ENCODE measurements at places on chromosomes 7 and 10. TPM values are rescaled to one million over a fixed set of nuclear protein-coding genes. Genes with fewer than 3 reads are reported as not detected.

The MRC1 gene
- not detected for total RNA-seq

The PRR15 gene
- not detected for total RNA-seq

The DRGX gene
- not detected for total RNA-seq

The IMPDH1 gene
- total RNA-seq = 45.3 TPM

The EPHB4 gene
- 36.4 TPM for total RNA-seq

The ABCB4 gene
- not detected for total RNA-seq

The OR9A2 gene
- not detected for total RNA-seq

The MSS51 gene
- 1.1 TPM for total RNA-seq

The ZP3 gene
- total RNA-seq = 0.83 TPM

DNA sequence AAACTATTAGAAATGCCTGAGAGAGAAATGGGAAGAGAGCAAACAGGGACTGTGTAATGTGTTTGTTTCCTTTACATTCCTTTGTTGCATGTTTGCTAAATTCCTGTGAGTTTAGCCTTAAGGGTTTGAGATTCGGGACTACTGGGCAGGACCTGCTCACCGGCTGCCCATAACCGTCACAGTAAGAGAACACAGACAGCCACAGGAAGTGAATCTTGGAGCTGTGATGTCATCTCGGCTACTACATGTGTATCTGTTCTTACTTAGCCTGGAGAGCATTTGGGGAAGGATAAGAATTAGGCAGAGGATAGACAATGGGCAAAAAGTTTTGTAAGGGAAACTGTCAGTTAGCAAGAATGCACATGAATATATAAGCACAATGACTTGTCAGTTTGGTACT, 485.1 kb upstream of the KLF6 start:
- peak; percentile 92 for DNase-seq

GRCh38 chr7:105745681-105746330, 130.6 kb downstream of the ATXN7L1 start:
- DNase-seq = no peak

DNA sequence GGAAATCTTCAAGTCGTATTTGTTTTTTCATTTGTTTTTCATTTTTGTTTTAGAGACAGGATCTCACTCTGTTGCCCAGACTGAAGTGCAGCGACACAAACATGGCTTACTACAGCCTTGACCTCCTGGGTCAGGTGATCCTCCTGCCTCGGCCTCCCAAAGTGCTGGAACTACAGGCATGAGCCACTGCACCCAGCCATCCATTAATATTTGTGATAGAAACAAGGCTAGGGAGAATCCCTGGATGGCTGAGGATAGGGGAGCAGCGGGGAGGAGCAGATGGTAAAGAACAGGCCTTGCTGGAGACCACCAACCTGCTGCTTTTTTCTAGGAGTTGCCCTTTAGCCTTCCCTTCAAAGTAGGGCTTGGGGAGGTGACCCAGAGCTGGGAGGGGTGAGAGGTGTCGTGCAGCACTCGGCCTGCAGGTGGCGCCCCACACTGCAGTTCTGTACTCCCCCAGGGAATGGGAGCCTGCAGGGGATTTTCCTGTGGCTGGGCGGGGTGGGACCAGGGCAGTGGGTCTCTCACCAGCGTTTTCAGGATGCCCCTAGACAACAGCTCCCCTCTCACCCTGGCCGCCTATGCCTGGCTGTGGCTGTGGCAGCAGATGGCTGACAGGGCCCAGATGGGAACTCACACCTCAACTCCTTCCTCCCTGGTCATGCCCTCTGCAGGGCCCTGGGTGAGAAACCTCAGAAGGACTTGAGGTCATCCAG, 12.6 kb upstream of the CDH23 start:
- peak; percentile 21 for DNase-seq

DNA sequence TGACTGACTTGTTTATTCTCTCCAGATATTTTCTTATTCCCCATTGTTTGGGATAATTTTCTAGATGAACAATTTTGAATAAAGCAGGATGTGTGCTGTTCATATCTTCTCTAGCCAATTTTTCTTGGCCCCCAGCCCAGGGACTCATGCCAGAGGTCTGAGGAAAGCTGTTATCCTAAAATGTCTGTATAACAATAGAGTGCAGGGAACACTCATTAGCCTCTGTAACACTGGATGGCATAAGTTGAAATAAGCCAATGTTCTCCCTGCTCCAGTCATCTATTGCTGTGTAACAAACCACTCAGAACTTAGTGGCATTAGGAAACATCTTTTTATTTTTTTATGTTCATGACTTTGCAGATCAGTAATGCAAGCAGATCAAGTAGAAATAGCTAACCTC, 121.7 kb upstream of the TRIM24 start:
- DNase-seq = no peak

DNA sequence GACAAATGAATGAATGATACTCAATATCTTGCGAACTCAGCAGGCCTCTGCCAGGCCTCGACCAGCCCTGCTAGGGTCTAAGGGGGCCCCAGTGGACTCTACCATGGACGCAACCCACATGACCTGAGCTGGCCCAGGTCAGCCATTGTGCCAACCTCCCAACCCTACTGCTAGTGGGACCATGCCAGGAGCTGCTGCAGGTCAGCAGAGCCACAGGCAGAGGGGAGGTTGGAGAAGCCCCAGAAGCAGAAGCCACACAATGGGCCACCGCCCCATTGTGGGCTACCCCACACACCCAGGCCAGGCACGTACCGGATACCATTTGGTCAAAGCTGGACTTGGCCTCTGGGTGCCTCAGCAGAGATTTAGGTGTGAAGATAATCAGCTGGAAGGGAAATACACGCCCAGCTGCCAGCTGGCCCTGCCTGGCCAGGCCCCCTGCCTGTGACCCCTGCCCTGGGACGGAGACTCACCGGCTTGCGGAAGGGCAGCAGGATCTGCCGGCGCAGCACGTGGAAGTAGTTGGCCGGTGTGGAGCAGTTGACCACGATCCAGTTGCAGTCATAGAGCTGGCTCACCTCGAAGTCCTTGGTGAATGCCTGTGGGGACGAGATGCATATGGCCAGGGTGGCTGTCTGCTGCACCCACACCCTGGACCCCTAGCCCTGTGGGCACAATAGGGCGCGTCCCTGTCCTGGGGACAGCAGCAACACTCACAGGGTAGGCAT, 24.5 kb downstream of the OGDHL start:
- no peak for DNase-seq

DNA sequence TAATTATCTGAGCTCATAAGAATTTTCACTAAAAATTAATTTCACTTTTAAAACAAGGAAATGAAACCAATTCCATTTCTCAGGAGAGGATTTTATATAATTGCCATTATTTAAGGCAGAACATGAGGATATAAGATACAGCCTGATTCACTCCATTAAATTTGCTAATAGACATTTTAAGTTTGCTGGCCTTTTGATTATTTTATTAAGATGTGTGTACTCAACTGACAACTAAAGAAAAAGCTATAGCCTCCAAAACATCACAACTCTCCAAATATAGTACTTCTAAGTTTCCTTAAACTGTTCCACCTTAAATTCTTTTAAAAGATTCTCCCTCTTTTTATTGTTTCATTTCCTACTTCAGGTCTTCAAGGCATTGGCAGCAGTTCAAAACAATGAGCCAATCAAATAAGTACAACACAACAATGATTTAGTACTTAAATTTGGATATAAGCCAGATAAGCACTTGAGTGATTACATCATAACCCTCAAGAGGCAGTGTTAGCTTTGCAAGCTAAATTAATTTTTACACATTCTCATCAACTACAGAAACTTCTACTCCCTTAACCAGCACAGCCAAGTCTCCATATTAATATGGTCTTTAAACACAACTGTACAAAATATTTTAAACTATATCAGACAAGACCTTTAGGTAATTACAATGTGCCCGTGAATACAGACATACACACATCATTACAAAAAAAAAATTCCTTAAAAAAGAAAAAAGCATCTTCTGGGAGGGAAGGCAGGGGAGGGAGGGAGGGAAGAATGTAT, 121.8 kb downstream of the KMT2C start:
- peak; percentile 79 for DNase-seq

GRCh38 chr10:27355918-27356573, 115.4 kb upstream of the ACBD5 start:
- DNase-seq = no peak

GRCh38 chr7:144019457-144019856, 19.3 kb downstream of the OR6B1 start:
- DNase-seq = peak; percentile 91

DNA sequence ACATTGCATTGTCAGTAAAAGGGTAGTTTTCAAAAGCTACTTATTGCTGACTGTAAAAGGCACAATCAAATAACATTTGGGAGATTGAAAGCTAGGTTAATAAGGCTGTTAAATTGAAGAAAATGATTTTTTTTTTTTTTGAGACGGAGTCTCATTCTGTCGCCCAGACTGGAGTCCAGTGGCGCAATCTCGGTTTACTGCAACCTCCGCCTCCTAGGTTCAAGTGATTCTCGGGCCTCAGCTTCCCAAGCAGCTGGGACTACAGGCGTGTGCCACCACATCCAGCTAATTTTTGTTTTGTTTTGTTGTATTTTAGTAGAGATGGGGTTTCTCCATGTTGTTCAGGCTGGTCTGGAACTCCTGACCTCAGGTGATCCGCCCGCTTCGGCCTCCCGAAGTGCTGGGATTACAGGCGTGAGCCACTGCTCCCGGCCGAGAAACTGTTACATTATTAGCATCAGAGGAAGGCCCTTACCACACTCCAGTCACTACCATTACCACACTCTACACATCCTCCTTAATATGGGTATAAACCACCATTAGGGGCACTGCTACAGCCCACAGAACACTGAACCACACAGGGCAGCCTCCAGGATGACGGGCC, 1.0 kb downstream of the CYP51A1 start:
- DNase-seq = no peak

DNA sequence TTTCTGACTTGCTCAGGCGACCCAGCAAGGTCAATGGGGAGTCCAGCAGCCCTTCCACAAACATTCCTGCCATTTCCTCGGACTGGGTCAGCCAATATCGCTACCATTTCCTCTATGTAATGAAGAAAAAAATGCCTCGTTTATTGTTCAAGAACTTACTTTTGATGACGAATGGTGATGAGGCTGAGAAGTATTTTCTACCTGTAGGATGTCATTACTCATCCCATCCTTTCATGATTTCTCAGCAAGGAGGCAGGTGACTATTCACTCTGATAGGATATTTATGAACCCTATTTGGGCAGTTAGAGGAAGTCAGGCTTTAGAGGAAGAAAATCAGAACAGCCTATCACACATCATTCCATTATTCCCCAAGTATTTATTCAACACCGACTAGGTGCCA, 178.6 kb downstream of the FANK1 start:
- DNase-seq = no peak

DNA sequence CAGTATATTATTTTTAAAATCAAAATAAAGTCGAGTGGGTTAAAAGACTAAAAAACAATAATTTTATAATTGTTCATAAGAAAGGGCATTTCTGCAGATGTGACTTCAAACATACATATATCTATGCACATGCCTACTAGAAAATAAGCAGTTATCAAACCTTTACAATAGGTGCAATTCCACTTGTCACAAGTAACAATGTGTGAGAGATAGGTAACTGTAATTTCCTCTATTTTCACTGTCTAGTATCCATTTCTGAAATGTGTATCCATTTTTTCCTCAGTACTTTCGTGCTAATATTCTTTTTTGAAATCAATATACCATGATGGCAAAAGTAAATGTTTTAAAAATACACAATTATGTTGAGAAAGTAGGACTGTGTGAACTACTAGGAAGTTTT, 96.9 kb upstream of the GNAI1 start:
- no peak for DNase-seq

DNA sequence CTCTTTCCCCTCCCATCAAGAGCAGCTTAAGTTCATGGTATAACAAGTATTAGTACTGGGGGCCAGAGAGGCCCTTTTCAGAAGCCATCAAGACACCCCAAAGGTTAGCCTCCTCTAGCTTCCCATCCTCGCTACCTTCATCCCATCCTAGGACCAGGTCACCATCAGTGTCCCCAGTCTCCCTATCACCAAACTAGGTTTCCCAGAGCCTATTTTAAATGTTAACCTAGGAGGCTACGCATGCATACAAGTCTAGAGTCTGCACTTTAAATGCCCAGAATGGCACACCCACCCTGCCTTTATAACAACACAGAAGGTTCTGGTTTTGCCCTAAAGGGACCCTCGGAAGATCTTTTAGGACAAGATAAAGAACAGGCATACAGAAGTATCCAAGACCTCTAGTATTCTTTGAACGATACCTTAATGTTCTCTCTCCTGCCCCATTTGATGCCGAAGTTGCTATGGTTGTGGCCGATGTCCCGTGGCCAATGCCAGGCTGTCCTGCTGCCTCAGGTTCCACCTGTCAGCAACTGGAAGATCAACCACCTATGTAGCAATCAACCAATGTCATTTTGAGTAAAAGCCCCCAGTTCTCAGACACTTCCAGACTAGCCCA, 2.2 kb downstream of the GPRIN2 start:
- no peak for DNase-seq

DNA sequence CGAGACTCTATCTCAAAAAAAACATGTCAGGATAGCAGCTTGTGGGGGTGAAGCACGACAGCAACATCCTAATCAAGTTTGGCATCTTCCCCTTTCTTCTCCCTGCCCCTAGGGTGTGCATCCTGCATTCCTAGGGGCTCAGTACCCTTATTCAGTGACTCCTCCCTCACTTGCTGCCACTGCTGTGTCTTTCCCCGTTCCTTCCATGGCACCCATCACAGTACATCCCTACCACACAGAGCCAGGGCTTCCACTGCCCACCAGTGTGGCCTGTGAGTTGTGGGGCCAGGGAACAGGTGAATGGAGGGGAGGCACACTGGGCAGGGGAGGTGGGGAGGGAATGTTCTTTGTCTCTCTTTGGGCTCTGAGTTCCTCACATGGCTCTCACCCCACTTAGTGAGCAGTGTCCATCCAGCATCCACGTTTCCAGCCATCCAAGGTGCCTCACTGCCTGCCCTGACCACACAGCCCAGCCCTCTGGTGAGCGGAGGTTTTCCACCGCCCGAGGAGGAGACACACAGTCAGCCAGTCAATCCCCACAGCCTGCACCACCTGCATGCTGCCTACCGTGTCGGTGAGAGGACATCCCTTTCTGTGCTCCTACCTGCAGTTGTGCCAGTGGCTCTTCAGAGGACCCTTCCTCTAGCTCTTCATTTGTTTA, 11.4 kb downstream of the NDST2 start:
- DNase-seq = no peak

DNA sequence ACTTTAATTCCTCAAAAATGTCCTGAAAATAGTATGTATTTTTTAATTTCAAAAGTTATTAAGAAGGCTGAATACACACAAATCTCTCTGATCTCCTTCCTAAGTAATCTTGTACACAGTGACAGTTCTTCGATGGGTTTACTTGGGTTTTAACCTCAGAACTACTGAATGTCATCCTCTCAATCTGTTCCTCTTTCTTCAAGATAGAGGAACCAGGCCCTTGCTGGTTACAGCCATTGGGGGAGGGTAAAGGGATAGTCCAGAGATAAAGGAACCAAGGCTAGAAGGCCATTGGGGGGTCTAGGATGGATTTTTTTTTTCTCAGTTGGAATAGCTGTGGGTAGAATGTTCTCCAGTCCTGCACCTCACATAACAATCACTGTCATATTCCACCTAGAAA, 224.9 kb downstream of the SKIDA1 start:
- DNase-seq = no peak

DNA sequence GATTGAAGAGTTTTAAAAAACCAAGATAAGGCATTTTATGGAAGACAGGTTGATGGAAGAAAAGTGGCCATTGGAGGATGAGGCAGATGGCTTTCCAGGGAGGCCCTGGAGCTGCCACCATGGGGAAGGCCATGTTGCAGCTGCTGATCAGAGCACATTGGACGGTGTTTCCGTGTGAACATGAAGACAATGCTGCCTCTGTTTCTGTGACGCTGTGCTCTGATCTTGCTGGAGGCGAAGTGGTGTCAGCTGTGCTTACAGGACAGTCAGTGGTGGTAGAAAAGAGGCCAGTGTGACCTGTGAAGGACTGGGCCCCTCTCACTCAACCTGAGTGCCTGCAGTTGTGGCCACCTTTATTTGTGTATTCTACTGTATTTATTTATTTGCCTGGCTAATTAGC, 132.9 kb downstream of the FAM204A start:
- no peak for DNase-seq
